ENCODE measurements at places on chromosomes 5 and 9.

DNA sequence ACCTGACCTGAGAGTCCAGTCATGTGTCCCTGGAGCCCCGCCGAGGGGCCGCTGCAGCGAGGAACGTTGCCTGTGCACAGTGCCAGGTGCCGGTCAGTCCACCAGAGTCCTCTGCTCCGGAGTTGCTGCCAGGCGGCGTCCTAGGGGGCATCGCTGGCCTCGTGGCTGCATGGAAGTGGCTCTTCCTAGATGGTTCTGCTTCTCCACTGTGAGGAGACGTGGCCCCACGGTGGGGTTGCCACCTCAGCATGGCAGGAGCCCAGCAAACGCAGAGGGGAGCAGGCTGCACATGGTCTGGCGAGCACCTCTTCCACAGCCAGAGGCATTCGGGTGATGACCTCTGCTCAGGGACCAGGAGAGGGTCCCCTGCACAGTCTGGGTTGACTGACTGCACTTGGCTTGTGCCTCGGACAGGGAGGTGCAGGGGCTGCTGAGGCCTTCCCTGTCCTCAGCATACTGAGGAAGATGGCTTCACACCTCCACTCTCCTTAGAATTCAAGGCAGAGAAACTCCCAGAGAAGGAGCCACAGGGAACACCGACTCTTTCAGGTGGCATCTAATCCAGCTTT lies 25.9 kb upstream of the POMT1 start:
- no peak for DNase-seq

DNA sequence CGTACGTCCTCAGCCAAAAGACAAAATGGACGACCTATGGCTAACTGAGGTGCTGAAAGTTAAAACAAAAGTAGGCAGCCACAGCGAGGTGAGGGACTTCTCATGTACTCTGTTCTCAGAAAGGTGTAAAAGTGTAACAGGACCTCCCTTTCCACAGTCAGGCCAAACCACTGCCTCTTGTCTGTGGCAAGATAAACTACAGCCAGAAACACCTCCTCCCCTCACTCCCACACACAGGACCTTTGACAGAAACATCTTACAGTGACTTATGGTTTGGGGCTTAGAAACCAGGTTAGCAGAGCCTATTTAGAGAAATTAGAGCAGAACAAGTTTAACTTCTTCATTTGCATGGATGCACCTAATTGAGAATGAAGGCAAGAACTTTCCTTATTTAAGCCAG lies 499.1 kb upstream of the GRIN3A start:
- no peak for DNase-seq

- DNase-seq: no peak
Observed at GRCh38 chr5:17720071-17720470, 85.8 kb downstream of the TAF11L14 start.

DNA sequence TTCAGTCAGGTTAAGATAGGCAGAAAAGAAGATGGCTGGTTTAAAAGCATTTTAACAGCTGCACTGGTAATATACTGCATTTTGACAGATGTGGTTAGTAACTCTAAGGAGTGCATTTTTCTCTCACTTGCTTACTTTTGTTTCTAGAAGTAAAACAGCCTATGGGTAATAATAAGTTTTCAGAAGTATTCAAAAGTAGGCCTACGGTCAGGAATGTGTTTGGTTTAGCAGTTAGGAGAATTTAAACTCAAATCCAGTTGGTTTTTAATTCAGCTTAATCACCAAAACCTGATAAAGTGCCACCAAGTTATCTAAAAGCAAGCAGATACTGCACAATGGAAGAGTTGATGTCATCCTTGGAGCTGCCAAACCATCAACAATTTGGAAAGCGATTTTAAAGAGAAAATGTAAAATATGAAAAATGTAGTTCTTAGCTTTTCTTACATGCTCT lies 160.3 kb downstream of the ARSB start:
- DNase-seq: no peak

DNA sequence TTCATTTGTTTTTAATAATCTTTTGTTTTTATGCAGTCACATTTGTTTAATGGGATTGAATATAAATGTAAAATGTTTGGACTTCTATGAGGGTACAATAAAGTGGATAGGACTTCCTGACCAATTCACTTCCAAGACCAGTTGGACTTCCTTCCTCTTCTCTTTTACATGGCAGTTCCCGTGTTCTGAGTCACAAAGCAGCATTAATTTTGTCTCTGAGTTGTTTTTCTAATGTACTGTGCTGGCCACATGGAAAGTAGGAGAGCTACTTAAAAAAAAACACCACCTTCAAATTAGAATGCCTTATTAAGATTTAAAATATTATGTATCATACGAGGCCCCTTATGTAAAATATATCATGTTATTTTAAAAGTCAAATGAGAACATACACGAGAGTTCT lies 87.3 kb downstream of the CCDC171 start:
- DNase-seq: no peak

- DNase-seq: no peak
Observed at GRCh38 chr5:32794086-32794485, 83.0 kb downstream of the NPR3 start.

DNA sequence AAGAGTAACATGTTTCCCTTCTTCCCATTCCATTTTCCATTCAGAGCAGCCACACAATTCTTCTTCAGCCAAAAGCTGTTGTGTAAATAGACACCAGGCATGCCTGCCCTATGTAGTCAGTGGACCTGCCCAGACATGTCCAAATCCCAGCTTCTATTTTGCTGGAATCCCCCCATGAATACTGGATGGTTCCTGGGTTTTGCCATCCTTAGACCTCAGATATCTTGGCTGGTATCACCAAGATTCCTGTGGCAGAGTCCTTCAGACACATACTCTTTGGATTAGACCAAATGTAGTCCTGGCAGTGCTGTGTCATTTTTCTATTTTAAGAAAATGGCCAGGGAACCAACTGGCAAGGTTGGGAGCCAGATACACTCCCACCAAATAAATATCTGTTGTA lies 10.3 kb downstream of the FST start:
- DNase-seq: no peak

- DNase-seq: no peak
Observed at GRCh38 chr5:149141957-149142851, 911 bp downstream of the ABLIM3 start.

DNA sequence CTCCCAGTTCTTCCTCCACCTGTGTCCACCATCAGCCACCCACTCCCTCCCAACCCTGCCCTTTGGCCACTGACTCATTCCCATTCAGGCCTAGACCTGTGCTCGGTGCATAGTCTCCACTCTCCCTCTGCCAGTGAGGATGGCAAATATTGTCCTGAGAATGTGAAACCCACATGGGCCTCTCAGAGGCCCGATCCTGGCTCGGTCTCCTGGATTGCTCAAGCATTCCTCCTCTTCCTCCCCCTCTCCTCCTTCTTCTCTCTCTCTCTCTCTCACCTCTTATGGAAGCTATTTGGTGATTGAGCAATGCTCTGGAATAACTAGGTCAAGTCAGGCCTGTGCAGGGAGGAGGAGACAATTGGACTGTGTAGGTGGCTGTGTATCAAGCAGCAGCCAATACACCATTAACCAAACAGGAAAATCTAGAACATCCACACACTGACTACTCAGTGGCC lies 99.9 kb downstream of the KLF4 start:
- no peak for DNase-seq

DNA sequence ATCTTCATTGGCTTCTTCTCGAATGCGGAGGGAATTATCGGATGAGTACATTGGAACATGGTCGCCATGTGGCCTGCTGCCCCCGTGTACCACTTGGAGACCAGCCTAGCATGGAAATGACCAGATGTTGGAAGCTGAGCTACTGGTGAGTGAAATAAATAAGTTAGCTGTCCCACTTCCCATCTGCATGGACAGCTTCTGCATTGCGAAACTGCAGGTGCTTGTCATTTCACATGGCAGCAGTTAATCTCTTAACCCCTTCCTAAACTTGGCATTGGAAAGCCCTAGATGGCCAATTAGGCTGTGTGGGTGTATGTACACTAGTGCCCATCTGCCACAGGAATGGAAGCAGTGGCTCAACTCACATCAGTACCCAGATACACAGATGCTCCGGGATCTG lies 246.6 kb upstream of the IL12B start:
- DNase-seq: no peak

DNA sequence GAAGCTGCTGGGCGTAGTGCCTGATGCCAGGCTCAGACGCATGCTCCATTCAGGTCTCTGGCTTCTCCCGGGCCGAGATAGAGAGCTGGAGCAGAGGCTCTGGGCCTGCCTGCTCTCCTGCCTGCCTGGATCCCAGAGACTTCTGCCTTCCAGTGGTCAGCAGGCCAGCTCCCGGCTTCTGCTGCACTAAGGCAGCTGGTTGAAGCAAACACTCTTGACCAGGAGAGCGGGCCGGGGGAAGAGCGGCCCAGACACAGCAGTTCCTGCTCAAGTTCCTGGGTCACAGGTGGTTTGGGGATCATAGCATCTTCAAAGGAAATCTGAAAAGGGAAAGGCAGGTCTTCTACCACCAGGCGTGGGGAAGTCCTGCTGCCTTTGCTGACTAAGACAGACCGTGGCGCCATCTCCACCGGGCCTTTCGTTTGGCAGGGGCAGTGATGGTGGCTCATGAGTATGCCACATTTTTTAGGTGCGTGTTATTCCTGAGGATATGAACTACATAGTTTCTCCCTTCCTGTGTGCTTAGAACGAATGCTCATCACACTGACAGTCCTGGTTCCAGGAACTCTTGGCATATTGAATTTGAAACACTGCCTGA lies 31.1 kb downstream of the AK8 start:
- DNase-seq: no peak

DNA sequence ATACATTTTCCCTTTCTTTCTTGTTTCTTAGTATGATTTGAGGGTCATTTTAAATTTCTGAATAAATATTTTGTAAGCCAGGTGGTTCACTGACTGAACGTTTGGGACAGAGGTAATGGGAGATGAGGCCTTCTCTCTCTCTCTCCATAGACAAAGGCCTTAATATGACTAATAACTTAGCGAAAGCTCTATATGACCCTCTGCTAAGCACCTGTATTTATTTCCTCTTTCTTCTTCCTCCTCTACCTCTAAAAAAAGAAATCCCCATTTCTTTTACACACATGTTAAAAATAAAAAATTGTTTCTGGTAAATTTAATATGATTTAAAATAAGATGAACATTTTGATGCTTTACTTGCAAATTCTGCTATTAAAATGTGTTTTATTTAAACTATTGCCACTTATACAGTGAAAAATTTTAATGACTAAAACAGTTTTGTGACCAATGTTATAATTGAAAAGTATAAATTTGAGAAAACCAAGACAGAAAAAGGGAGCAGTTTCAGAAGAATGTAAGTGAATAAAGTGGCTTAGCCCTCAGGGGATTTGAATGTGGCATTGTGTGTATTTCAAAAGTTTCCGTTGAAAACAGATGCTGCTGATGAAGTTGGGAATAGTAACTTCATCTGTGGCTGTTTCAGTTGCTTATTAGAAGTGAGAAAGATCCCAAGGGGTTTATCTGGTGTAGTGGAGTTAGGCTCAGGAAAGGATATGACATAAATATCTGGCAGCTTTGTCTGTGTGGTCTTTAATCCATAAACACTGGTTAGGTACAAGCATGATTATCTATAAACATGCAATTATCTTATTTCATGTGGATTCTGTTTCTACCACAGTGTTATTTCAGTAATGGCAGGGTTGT lies 128.6 kb upstream of the GRHPR start:
- no peak for DNase-seq

- no peak for DNase-seq
Observed at GRCh38 chr9:33469891-33470290, 3.8 kb downstream of the NOL6 start.

- no peak for DNase-seq
Observed at GRCh38 chr5:96790961-96791504, 16.7 kb downstream of the ERAP1 start.

GRCh38 chr9:85171163-85171562 lies 501.6 kb downstream of the NTRK2 start:
- DNase-seq: no peak

DNA sequence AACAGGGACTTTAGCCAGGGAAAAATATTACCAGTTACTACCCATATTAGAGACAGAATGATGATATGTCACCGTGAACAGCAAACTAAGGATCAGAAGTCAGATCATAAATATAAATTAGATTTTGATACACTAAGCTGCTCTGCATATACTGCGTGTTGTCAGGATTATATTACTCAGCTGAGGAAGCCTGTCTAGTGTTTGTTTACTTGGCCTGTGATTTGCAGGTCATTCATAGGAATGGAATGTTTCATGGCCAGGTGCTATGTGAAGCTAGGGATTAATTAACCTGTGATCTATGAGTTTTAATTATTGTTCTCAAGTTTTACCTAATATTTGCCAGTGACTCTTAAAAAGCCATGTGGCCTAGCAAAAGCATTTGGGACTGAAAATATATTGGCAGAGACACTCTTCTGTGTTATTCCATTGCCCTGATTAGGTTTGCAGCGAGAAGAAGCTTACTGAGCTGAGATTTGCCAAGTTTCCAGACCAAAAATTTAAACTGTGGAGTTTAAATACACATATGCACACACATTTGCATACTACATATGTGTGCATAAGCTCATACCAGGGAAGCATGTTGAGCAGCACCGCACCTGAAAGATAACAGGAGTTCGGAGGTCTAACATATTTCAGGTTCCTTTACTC lies 496.3 kb upstream of the GRIA1 start:
- DNase-seq: no peak

GRCh38 chr9:98085058-98085457 lies 28.5 kb downstream of the NANS start:
- no peak for DNase-seq

- DNase-seq: no peak
Observed at GRCh38 chr5:148909040-148909439, 82.6 kb downstream of the ADRB2 start.

- no peak for DNase-seq
Observed at GRCh38 chr9:126169736-126170135, 156.9 kb upstream of the MVB12B start.

DNA sequence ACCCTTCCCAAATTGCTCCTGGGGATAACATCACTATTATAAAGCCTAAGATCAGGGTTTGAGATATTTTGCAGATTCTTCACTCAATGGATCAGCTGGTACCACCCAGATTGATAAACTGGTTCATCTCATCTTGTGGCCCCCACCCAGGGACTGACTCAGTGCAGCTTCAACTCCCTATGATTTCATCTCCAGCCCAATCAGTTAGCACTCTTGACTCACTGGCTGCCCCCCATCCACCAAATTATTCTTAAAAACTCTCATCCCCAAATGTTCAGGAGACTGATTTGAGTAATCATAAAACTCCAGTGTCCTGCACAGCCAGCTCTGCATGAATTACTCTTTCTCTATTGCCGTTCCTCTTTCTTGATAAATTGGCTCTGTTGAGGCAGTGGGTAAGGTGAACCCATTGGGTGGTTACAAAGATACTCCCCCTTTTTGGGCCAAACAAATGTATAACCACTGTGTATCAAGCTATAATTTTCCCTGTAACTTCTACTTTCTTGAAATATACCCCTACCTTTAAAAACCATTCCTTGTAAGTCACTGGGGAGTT lies 263.3 kb upstream of the IL12B start:
- DNase-seq: no peak

DNA sequence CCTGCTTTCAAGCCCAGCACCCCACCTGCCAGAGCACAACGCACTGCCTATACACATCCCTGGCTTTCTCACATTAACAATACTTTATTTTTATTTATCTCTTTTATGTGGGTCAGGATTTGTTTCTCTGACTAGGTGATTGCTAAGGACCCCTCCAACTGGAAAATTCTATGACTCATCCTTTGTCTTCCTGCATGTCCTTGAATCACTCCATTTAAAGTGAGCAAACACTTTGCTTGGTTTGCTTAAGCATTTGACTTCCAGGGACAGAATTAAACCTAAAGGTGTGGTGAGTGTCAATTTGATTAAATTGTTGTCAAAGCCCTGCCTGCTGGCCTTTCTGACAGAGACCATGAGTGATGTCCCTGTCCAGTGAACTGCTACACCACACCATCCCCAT lies 536.5 kb upstream of the BRINP1 start:
- no peak for DNase-seq
